ENCODE measurements at places on chromosomes 6 and 20. TPM values are rescaled to one million over a fixed set of nuclear protein-coding genes. Genes with fewer than 3 reads are reported as not detected.

The HCRTR2 gene
- 0.63 TPM for total RNA-seq

The RSPO3 gene
- 0.11 TPM for total RNA-seq

The TRIM10 gene
- total RNA-seq, result 1.4 TPM

The C6orf58 gene
- not detected for total RNA-seq

The NOTCH4 gene
- total RNA-seq, result 0.43 TPM

DNA sequence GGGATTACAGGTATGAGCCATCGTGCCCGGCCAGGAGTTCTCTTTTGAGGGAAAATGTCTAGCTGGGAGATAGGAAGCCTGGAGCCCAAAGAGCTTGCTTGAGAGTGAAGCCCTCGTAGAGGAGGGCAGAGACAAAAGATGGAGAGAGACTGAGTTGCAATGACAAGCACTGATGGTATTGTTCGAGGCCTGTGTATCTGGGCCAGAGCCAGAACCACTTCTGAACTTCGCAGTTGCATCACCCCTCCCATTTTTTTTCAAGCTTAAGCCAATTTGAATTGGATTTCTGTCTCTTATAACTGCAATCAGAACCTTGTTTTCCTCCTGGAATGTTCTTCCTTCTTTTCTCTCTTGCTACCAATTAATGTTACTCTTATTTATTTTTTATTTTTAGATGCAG lies 83.1 kb downstream of the KCNB1 start:
- DNase-seq, result no peak

- no peak for DNase-seq
Measured at GRCh38 chr6:11810039-11810541, 31.5 kb upstream of the ADTRP start.

GRCh38 chr6:78302411-78302810 lies 564.9 kb upstream of the IRAK1BP1 start:
- peak; percentile 5 for DNase-seq

DNA sequence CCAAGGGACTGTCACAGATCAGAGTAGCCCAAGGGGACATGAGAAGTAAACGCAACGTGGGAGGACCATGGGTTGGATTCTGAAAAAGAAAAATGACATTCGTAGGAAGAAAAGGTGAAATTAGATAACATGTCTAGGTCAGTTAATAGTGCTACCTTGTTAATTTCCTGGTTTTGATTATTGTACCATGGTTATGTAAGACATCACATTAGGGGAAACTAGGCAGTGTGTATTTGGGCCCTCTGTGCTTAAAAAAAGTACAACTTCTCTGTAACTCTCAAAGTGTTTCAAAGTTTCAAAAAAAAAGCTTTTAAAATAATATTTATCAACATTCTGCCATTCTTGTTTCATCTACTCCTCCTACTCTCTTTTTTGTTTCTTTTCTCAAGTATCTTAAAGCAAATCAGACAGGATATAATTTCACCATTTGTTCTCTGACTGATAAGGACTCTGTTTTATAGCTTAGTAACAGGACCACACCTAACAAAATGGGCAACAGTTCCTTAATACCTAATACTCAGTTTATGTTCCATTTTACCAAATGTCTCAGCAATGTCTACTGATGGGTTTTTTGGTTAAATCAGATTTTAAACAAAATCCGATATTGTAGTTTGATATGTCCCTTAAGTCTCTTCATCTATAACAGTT lies 97.1 kb upstream of the PLCB4 start:
- DNase-seq, result no peak

Data from Caco-2 (cell line).